ENCODE measurements at places on chromosomes 1 and 21.

- peak; percentile 8 for DNase-seq
Observed at GRCh38 chr1:58783090-58783992, 506 bp downstream of the JUN start.

GRCh38 chr1:59999746-60000145 is 73.2 kb upstream of the CYP2J2 start:
- no peak for DNase-seq

GRCh38 chr1:32426489-32427255 is 32.4 kb upstream of the BSDC1 start:
- no peak for DNase-seq

- DNase-seq: no peak
Observed at GRCh38 chr1:209808059-209808581, 2.2 kb upstream of the IRF6 start.

GRCh38 chr1:65477414-65478378 is 57.2 kb downstream of the LEPR start:
- DNase-seq: no peak

- DNase-seq: peak; percentile 9
Observed at GRCh38 chr1:93304716-93305138, 41.0 kb upstream of the DR1 start.

DNA sequence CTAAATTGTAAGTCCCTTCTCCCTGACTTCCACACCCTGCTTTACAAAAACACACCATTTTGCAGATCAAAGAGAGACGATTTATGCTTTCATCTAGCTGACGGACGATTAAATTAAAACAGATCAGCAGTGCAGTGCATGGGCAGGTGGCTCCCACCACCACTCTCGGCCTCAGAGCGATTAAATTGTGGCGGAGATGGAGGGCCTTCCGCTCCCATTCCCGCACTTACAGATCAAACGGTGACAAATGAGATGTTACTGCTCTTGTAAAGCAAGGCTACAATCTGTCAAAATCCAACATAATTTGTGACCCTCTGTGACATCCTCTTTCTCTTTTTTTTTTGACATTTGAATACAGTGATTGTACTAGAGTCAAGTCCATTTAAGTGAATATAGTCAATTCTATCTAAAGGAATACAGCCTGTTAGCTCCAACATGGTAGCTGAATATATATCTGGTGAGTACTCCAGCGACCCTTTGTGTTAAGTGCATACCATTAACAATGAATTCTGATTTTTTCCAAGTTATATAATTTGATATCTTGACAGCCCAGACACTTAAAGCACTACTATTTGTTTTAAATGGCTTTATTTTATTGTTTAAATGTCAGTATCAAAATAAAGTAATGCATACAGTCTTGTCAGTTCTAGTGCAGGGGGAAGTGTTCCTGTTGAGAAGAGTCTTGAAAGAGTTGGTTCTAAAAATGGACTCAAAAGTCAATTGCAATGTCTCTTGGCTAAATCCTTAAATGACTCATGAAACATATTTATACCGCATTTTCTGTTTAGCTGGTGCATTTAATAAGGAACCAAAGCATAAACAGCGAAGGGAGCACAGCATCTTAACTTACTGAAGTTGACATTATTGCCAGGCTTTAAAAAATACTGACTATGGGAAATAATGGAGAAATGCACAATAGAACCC is 109.0 kb downstream of the ESRRG start:
- no peak for DNase-seq

DNA sequence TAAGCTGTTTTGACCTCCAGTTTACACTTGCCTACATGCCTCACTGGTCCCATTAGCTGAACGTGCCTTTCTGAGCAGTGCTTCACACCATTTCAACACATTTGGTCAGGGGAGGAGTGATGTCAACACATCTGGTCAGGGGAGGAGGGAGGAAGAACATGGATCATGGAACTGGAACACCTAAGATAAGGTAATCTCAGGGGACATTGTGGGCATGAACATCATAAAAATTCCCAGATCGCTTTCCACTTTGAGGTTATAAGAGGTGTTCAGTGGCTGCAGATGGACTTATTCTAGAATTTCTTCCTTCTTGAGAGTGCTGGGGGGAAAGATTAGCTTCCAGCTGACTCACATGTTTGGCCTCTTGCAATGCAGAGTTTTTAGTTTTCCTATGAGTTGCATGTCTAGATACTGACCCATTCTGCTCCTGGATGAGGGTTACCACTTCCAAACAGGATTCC is 2.0 kb downstream of the QSOX1 start:
- no peak for DNase-seq

GRCh38 chr21:14010729-14011128 is 200.0 kb downstream of the LIPI start:
- DNase-seq: no peak

GRCh38 chr1:31640964-31641363 is 3.7 kb downstream of the PEF1 start:
- DNase-seq: no peak

DNA sequence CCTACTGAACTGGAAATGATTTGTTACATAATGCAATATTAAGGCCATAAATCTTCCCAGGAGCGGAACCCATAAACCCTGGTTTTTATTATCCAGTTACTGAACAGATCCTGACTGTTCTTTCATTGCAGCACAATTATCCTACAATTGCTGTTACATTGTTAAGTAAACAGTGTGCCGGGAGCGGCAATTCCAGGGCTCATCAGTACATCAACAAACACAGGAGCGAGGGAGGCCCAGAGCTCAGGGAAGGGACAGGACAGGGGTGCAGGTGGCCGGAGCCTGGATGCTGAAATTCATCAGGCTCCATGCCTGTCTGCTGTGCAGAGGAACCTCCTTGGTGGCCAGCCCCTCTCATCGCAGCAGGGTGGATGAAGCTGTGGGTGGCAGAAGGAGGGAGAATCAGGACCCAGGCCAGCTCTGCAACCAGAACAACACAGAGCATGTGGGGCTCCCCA is 544.7 kb downstream of the NPHP4 start:
- DNase-seq: no peak

DNA sequence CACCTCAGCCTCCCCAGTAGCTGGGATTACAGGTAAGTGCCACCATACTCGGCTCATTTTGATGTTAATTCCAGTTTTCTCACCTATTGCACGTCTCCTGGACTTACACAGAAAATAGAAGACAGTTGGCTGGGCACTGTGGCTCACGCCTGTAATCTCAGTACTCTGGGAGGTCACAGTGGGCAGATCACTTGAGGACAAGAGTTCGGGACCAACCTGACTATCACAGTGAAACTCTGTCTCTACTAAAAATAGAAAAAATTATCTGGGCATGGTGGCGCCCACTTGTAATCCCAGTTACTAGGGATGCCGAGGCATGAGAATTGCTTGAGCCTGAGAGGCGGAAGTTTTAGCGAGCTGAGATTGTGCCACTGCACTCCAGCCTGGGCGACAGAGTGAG is 44.1 kb downstream of the DYRK1A start:
- no peak for DNase-seq

- DNase-seq: no peak
Observed at GRCh38 chr1:153429266-153430165, 13.2 kb downstream of the S100A7A start.

GRCh38 chr1:168135921-168136708 is 615 bp downstream of the GPR161 start:
- no peak for DNase-seq

GRCh38 chr1:71593523-71593922 is 512.7 kb upstream of the ZRANB2 start:
- DNase-seq: no peak

GRCh38 chr1:180571060-180571831 is 12.5 kb downstream of the OVAAL start:
- no peak for DNase-seq

Data from stimulated activated CD8-positive, alpha-beta memory T cell treated with anti-CD3 and anti-CD28 coated beads, Interleukin-2, amount 100 ng/mL, for 1 hour (primary cell).